Small intestine (tissue), 16 donors: ENCODE measurements at places on chromosomes 4 and X. TPM values are rescaled to one million over a fixed set of nuclear protein-coding genes. Genes with fewer than 3 reads are reported as not detected.

DNA sequence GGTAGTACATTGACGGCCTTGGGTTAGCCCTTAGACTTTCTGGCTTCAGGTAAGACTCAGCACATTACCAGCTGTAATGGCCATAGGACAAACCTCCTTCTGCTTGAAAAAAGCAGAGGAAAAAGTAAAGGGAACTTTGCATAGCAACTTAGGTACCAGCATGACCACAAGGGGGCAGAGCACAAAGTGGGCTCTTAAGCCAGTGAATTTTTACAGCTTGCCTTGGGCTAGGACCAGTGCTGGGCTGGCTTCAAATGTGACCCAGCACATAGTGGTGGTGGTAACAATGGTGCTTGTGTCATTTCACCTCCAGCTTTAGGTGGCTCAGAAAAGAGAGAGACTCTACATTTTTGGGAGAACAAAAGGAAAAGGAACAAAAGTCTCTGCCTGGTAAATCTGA is 66.1 kb downstream of the KLHL4 start:
- no peak for DNase-seq

Gene FAM236C
- polyA plus RNA-seq = not detected

Gene EXOC1L
- polyA plus RNA-seq = not detected

Gene GPC3
- polyA plus RNA-seq = 14.3 TPM

Gene NDST4
- polyA plus RNA-seq = 0.46 TPM

DNA sequence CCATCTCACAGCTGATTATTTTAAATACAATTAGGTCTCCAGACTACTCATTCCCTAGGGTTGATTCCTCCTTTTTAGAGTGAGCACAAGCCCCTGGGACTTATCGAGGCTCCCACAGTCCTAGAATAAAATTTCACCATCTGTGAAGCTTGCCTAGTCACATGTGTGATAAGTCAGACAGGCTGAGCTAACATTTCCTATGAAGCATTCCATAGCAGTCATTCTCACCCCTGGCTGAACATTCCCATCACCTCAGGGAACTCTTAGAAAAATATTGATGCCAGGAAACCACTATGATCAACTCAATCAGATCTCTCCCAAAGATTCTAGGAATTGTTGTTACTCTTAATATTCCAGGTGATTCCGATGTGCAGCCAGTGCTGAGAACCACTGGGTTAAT is 37.7 kb downstream of the ARHGEF9 start:
- DNase-seq = no peak

DNA sequence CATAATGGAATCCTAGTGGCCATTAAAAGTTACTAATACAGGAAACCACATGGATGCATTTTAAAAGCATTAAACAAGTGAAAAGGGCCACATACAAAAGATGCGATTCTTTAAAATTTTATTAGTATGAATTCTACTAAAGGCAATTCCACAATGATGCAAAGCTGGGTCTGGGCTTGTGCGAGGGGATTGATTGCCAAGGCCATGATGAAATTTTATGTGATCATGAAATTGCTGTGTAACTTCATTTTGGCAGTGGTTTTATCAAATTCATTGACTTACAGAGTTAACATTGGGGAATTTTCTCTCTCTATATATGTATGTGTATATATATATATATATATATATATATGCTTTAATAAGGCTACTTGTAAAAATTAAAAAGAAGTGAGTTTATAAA is 1142.5 kb upstream of the IGFBP7 start:
- no peak for DNase-seq

Gene F11
- 25.1 TPM for polyA plus RNA-seq

DNA sequence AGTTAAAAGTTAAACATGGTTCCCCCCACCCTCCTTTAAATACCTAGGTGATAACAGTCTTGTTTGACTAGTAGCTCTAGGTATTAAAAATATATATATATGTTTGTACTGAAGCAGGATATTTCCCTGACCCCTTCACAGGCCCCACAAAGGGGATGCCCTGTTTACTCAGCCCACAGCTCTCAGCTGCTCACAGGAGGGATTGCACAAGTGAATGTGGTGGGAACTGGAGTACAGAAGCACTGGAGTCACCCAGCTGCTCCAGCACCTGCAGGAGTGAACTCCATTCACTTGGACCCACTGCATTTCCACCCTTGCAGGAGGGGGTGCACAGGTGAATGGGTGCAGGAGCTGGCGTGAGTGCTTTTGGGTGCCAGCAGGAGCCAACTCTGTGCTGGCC is 99.3 kb upstream of the TLR3 start:
- DNase-seq = no peak
